ENCODE measurements at places on chromosomes 3 and 15.

- DNase-seq, result no peak
Measured at GRCh38 chr15:23397779-23398178, 43.2 kb downstream of the GOLGA8S start.

GRCh38 chr3:54530944-54531343, 396.9 kb downstream of the LRTM1 start:
- no peak for DNase-seq

DNA sequence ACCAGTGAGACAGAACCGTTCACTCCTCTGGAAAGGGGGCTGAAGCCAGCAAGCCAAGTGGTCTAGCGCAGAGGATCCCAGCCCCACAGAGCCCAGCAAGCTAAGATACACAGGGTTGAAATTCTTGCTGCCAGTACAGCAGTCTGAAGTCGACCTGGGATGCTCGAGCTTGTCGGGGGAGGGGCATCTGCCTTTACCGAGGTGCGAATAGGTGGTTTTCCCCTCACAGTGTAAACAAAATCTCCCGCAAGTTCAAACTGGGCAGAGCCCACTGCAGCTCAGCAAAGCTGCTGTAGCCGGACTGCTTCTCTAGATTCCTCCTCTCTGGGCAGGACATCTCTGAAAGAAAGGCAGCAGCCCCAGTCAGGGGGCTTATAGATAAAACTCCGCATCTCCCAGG, 11.4 kb downstream of the CEP97 start:
- DNase-seq, result no peak

GRCh38 chr3:184559336-184559735, 2.2 kb upstream of the EPHB3 start:
- DNase-seq, result no peak

DNA sequence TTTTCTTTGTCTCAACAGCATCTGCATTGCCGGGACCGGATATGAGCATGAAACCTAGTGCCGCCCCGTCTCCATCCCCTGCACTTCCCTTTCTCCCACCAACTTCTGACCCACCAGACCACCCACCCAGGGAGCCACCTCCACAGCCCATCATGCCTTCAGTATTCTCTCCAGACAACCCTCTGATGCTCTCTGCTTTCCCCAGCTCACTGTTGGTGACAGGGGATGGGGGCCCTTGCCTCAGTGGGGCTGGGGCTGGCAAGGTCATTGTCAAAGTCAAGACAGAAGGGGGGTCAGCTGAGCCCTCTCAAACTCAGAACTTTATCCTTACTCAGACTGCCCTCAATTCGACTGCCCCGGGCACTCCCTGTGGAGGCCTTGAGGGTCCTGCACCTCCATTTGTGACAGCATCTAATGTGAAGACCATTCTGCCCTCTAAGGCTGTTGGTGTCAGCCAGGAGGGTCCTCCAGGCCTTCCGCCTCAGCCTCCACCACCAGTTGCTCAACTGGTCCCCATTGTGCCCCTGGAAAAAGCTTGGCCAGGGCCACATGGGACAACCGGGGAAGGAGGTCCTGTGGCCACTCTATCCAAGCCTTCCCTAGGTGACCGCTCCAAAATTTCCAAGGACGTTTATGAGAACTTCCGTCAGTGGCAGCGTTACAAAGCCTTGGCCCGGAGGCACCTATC, 5.0 kb downstream of the NUTM1 start:
- no peak for DNase-seq

- DNase-seq, result no peak
Measured at GRCh38 chr3:18247139-18247695, 177.9 kb downstream of the SATB1 start.

All from MM.1S (cell line).